ENCODE measurements at places on chromosomes 13 and 19. TPM values are rescaled to one million over a fixed set of nuclear protein-coding genes. Genes with fewer than 3 reads are reported as not detected.
A peak's percentile ranks its signal among the peaks of the same experiment; 100 is the strongest.

DNA sequence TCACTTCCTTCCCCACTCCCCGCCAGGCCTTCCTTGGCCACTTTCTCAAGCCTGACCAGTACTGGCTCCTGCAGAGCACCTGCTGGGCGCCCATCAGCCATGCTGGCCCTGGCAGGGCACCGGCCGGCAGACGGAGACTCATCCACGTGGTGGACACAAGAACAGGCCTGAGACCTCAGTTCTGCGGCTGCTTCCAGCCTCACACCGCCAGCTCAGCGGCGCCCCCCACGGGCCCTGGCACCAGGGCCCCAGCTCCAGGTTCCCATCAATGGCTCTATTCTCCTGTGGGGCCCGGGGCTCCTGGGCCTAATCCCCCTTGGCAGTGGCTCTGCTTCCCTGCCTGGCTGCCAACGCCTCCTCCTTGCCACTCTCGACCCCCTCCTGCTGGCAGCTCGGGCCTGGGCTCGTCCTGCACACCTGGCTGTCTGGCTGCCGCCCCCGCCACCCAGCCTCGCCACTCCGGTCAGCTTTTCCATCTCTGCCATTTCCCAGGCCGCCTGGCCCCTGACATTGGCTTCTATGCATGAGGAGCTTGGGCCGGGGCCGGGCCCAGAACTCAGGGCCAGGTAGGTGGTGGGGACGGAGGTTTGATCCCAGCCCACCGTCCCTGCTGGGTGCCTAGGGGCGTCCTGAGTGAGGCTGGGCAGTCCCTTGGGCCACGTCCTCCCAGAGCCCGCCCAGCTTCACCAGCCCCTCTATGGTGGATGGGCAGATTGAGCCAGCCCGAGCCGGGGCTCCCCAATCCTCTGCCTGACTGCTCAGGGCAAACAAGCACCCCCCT, 6.2 kb downstream of the NDUFA11 start:
- no peak for DNase-seq

DNA sequence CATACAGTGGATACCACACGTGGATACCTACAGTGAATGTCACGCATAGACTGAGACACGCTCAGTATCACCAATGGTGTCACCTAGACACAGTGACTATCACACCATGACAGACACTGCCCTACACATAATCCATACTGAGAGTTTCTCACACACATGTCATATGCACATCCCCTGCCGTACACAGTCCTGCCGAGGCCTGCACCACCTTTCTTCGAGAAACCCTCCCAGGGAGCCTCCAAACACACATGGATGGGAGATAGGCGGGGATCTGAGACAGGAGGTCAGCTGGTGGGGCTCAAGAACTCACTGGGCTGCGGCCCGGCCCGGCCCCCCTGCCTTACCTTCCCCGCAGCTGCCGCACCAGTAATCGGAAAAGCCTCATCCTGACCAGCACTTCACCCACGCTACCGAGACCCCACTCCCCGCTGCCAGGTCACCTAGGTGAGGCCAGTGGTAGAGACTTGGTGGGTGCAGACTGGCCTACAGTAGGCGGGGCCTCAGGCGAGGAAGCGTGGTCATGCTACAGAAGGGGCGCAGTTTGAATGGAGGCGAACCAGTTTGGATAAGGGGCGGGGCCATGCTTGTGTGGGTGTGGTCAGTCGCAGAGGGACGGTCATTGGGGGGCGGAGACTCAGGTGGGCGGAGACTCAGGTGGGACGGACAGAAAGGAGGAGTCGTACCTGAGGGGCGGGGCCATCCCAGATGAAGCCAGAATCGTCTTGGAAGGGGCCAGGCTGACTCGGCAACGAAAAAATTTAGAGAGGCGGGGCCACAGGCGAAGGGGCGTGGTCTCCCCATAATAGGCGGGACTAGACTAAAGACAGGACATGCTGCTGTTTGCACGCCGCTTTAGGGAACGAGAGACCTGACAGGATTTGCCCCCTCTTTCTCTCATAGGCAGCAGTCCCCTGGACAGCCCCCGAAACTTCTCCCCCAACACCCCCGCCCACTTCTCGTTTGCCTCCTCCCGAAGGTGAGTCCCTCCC, 2.1 kb downstream of the MAST1 start:
- no peak for DNase-seq

DNA sequence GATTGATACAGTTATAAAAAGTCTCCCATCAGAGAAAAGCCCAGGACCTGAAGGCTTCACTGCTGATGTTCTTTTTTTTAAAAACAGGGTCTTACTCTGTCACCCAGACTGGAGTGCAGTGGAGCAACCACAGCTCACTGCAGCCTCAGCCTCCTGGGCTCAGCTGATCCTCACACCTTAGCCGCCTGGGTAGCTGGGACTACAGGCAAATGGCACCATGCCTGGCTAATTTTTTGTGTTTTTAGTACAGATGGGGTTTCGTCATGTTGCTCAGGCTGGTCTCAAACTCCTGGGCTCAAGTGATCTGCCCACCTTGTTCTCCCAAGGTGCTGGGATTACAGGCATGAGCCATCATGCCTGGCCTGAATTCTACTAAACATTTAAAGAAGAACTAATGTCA, 33.1 kb downstream of the TEX29 start:
- no peak for DNase-seq

DNA sequence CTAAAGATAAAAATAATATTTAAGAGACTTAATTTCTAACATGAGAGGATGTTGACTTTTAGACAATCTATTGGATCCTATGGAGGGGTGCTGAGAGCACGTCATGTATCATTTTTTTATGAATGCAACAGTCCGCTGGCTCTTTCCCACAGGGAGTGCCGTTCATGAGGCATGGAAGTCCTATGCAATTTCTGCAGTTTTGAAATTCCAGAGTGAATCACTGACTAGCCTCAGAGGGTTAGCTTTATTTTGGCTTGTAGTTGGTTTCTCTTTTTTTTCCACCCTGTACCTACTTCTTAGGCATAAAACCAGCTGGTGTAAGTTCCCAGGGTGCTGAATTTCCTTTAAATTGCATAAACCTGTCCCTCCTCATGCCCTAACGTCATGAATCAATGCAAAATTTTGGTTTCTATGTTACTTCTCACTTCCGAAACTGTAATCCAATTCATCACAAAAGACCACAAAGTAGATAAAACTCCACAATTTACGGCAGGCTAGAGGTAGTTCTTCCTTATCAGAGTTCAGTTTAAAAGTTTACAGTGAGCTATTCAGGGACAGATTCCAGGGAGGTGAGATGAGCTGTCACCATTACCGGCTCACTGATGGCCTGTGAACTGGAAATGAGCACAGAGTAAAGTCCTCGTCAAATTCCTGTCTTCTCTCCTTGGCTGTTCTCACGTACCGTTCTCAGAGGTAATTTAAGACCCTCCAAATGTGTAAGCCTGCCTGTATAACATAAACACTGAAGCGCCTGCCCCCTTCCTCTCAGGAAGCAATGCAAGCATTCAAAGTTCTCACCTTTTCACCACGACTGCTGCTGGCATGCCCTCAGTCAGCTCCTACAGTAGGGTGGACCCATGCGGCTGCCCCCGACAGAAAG, 216.6 kb upstream of the SLC10A2 start:
- no peak for DNase-seq

DNA sequence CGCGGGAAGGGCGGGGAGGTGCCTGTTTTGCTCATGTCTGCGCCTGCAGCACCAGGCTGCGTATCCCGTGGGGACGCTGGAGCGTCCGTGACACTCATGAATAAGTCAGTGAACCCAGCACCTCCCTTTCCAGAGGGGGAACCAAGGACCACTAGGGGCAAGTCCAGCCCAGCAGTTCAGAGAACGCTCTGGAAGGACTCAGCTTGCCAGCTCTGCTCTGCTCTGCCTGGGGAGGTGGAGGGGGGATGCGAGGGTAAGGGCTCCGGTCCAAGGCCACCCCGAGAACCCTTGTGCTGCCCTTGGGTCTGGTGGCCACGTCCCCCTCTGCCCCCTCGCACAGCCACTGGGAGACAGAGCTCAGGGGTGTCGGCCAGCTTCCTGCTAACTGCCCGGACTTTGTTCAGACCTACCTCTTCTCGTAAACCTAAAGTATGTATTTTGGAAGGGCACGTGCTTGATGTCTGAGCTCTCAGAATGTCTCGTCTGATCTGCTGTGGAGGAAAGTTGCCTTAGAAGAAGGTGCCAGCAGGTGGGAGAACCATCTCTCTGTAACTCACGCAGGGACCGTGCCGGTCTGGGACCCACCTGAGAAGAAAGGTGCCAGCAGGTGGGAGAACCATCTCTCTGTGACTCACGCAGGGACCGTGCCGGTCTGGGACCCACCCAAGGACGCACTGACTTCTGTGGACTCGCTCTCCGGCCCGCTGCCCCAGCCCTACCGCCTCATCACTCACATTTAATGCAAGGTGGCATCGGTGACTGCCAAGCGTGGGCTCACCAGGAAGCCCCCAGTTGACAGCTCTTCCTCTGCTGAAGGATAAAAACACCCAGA, 34.1 kb downstream of the TMEM255B start:
- no peak for DNase-seq

DNA sequence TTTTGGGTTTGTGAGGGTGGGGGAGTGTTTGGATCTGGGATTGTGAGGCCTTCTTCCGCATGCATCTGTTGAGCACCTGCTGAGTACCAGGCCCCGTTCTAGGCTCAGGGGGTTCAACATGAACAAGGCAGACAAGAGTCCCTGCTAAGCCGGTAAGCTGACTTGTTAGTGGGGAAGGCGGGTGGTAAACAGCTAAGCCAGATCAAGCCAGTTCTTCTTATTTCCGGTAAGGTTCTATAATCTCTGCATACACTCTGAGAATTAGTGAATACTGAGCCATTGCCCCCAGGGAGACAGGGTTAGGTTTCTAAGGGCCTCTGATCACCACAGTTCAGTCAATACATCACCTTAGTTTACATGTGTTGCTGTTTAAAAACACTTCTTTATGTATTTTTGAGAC, 9.9 kb upstream of the EHD2 start:
- DNase-seq = no peak

GRCh38 chr19:3338541-3339181, 27.7 kb upstream of the NFIC start:
- no peak for DNase-seq

GRCh38 chr19:51546650-51547396, 15.4 kb upstream of the SIGLEC6 start:
- no peak for DNase-seq

DNA sequence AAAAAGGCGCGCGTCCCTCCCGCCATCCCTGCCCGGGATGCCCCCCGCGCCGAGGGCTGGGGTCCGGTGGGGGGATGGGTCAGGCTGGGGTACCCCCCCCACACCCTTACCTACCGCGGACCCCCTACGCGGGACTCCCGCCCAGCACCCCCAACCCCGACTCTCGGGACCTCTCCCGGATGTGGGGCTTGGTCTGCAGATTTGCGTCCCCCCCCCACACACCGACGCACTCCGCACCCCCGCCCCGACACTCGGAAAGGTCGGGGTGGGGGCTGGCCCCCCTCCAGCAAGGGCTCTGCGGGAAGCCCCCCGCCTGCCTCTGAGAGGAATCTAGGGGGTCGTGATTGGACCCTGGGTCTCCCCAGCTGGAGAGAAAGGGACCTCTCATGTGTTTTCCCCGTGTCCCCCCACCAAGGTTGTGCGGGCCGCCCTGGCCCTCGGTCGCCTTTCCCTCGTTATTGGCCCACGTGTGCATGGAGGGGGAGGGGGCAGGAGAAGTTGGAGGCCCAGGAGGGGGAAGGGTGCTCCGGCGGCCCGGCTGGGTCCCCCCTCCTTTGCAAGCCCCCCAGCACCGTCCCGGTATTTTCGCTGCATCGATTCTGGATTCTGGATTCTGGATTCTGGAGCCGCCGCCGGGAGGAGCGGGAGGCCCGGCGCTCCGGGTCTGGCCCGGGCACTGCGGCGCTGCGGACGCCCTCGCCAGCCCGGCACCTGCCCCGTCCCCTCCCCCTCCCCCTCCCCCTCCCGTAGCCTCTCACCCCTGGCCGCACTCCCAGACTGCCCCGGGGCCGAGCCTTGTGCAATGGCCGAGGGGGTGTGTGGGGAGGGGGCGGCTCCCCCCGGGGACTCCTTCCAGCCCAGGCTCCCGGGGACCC, 607 bp downstream of the NFIC start:
- no peak for DNase-seq

GRCh38 chr13:101325423-101325822, 90.9 kb downstream of the NALCN start:
- DNase-seq = no peak

DNA sequence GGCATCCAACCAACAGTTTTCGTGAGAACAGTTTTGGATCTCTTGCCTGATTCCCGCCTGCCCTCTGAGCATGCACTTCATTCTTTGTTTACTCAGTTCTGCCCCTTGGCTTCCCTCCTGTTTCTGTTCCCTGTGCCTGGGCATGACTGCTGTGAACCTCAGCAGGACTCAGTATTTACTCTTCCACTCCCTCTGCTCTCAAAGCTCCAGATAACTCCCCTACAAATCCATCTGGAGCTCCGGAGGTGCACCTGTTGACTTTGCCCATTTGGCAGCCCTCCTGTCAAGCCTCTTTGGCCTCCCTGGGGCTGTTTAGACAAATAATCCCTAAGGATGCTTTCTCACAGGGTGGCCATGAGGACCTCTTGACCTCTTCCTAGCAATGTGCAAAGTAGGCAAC, 34.2 kb upstream of the ARGLU1 start:
- DNase-seq = no peak

DNA sequence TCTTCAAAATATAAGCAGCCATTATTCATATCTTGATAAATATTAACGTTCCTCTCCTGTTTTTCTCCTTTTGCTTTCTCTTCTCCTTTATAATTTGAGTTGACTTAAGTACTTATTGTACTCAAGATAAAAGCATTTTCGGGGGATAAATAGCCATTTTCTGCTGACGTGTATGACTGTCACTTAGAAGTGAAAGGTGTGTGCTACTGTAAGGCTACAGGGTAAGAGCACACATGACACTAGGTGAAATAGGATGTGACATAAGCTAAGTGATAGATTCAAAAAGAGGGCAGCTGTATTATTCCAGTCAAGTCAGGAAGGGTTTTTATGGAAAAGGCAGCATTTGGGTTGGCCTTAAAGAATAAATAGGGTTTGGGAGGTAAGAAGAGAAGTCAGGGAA, 128.5 kb downstream of the GPC6 start:
- no peak for DNase-seq

GRCh38 chr19:28465371-28466086, 747.4 kb downstream of the UQCRFS1 start:
- no peak for DNase-seq

- peak; percentile 8 for DNase-seq
These were observed 502.4 kb downstream of the MYO16 start for GRCh38 chr13:109131698-109132257.

DNA sequence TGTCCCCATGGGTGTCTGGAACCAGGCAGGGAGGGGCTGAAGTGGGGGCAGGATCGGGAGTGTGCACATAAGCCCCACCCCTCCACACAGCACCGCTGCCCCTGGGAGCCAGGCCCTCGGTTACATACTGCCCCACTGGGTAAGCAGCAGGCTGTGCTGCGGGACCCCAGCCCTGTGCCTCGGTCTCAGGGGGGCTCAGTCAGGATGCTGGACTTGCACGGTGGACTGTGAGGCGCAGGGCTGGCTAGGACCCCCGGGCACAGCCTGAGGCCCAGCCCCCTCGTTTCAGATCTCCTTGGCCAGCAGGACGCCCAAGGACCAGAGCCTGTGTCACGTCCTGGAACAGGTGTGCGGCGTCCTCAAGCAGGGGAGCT, 16.3 kb downstream of the MPND start:
- no peak for DNase-seq

- DNase-seq = no peak
These were observed 34.0 kb downstream of the VAV1 start for GRCh38 chr19:6806488-6806887.

GRCh38 chr13:34039678-34040077, 221.7 kb downstream of the RFC3 start:
- DNase-seq = no peak

- DNase-seq = no peak
These were observed 11.8 kb upstream of the RB1 start for GRCh38 chr13:48291730-48292129.

Gene SLC10A2
- total RNA-seq = under 0.01 TPM

Gene ZNF470
- 2.2 TPM for total RNA-seq

Gene PDX1
- not detected for total RNA-seq

Gene ZNF492
- 2.0 TPM for total RNA-seq

Gene ZNF264
- total RNA-seq = 27.8 TPM
